ENCODE measurements at places on chromosomes 6 and 20. TPM values are rescaled to one million over a fixed set of nuclear protein-coding genes. Genes with fewer than 3 reads are reported as not detected.

DNA sequence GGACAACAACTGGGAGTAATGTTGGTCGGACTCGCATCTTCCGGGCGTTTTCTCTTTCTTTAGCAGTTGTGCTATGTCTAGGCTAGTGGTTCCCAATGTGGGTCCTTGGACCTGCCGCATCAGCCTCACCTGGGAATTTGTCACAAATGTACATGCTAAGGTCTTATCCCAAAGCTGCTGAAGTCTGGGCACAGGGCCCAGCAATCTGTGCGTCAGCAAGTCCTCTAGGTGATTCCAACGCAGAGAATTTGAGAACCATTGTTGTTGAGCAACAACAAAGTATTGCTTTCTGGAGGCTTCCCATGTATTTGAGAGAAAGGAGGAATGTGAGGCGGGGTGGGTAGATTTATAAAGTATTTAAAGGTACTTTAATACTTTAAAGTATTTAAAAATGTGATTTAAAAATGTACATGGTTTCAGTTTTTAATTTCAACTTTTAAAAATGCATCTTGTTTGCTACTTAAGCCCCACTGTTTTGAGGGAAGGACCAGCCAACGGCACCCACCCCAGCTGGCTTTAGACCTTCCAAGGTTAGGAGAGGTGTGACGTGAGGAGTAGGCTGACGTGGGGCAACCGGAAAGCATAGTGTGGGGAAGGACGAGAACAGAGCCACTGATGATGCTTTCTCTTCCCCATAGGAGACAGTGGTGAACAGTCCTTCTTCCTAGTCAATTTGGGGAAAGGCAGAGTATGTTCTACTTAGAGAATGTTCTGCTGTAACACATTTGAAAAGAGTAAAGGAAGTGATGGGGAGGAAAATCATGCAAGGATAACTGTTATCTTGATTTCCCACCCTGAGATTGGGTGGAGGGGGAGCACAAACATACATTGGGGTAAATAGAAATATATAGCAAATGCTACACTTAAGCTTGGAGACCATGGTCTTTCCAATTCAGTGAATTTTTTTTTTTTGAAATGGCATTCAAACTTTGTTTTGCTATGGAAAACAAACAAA, 4.3 kb downstream of the UST start:
- no peak for DNase-seq

The PLEKHG1 gene
- total RNA-seq, result 1.8 TPM

- DNase-seq, result no peak
These were observed 66.4 kb downstream of the PLEKHG1 start for GRCh38 chr6:150666071-150666470.

The SYCP2L gene
- 0.13 TPM for total RNA-seq

DNA sequence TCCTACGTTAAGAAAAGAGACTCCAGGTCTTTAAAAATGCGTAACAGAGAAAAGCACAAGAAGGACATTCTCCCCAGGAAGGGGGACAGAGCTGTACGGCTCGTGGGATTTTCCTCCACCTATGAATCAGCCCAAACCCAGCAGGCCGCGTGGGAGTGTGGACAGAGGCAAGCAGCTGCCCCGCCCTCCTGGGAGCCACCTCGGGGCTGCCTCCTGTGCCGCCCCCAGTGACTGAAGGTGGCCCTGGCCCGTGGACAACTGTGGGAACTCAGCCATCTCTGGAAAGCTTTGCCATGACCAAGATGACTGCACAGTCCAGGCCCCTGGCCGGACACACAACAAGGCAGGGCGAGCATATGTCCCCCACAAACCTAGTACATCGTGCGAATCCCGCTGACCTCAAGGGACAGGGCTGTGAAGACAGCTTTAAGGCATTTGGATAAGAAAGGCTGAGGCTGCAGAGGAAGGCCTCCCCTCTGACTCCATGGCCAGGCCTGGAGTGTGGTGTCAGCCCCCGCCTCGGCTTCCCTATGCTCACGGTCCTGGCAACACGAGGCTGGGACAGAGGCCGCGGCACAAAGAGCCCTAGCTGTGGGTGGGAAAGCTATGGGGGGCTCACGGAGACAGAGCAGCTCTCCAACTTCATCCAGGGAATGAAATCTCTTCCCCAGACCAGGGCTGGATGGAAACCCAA, 26.9 kb downstream of the PXDC1 start:
- DNase-seq, result no peak

GRCh38 chr20:42493001-42493400, 696.7 kb downstream of the PTPRT start:
- DNase-seq, result no peak

The ZSCAN9 gene
- 4.1 TPM for total RNA-seq

DNA sequence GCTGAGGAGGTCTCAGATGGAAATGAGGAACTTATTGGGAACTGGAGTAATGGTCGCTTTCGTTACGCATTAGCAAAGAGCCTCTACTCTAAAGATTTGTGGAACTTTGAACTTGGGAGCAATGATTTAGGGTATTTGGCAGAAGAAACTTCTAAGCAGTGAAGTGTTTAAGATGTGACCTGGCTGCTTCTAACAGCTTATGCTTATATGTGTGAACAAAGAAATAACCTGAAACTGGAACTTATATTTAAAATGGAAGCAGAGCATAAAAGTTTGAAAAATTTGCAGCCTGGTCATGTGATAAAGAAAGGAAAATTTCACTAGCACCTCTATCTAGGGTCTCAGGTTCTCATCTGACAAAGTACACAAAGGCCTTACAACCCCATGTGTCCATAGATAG, 23.5 kb downstream of the IRF4 start:
- DNase-seq, result no peak

The TRDN gene
- total RNA-seq, result not detected

GRCh38 chr20:38498909-38499308, 26.3 kb downstream of the RALGAPB start:
- no peak for DNase-seq

GRCh38 chr6:167350731-167351655, 26.1 kb downstream of the TTLL2 start:
- peak; percentile 90 for DNase-seq

GRCh38 chr6:20669571-20670314, 135.5 kb downstream of the CDKAL1 start:
- no peak for DNase-seq
